ENCODE measurements at places on chromosomes 6 and 20.
A peak's percentile ranks its signal among the peaks of the same experiment; 100 is the strongest.

DNA sequence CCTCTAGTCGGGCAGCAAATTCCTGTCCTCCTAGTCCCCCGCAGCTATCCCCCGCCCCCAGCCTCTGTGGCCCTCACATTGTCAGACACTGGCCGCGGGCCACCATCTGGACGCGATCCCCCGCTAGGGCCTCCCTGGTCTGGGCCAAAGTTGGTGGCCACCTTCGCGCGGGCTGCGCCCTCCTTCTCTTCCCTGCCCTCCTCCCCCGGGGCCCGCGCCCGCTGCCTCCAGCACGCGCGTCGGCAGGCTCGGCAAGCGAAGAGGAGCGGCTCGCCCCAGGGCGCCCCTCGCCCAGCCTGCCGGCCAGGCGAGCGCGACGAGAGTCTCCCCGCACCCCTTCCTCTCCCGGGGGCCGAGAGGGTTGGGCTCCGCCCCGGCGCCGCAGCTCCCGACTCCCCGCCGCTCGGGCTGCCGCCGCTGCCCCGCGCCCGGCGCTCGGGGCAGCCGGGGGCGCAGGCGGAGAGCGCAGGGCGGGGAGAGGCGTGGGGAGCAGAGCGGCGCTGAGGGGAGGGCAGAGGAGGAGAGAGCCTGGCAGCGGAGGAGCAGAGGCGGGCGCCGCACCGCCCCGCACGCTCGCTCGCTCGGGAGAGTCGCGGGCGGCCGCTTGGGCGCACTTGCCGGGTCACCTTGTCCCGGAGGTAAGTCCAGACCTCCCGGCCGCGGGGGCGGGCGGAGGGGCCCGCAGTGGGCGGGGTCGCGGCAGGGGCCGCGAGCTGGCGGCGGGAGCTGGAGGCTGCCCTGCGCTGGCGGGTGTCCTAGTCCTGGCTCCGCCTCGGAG is at the start of gene SYNDIG1:
SYNDIG1 (plus strand) TSS at position 514 of the 778 bp plus-strand sequence. CDS start 73,469 bp downstream, outside the sequence.
- no peak for DNase-seq

DNA sequence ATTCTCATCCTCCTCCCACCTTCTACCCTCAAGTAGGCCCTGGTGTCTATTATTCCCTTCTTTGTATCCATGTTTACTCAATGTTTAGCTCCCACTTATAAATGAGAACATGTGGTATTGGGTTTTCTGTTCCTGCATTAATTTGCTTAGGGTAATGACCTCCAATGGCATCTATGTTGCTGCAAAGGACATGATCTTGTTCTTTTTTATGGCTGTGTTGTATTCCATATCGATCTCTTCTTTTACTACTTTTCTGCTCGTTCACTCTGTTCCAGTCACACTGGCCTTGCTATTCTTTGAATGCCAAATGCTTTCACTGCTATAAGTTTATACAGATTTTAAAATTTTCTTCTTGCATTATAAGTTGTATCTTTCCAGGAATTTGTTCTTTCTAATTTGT is 57.7 kb downstream of the RSPH3 start:
- DNase-seq, result no peak

GRCh38 chr6:69408886-69409285 is 387.9 kb downstream of the LMBRD1 start:
- DNase-seq, result no peak

GRCh38 chr20:30285677-30286076 is 971.8 kb upstream of the DEFB115 start:
- no peak for DNase-seq

DNA sequence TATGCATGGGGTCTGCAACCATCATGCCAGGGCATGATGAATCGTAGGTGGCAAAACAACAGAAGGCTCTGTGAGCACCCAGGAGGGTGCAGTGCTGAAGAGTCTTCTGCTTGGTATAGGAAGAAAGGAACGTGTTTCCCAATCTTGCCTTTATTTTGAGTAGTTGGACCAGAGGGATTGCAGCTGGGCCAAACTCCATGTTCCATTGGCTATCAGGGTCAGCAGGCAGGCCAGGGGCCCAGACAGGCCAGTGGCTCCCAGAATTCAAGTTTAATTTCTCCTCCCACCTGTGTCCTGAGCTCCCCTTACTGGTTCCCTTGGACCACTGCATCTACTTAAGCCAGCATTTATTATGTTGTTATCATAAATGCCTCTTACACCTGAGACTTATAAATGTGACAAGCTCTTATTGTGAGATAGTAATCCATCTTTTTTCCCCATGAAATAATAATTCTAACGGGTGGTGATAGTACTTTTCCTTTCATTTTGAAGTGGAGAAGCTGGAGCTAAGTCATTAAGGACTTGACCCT is 918 bp upstream of the TRIM38 start:
- DNase-seq, result no peak

DNA sequence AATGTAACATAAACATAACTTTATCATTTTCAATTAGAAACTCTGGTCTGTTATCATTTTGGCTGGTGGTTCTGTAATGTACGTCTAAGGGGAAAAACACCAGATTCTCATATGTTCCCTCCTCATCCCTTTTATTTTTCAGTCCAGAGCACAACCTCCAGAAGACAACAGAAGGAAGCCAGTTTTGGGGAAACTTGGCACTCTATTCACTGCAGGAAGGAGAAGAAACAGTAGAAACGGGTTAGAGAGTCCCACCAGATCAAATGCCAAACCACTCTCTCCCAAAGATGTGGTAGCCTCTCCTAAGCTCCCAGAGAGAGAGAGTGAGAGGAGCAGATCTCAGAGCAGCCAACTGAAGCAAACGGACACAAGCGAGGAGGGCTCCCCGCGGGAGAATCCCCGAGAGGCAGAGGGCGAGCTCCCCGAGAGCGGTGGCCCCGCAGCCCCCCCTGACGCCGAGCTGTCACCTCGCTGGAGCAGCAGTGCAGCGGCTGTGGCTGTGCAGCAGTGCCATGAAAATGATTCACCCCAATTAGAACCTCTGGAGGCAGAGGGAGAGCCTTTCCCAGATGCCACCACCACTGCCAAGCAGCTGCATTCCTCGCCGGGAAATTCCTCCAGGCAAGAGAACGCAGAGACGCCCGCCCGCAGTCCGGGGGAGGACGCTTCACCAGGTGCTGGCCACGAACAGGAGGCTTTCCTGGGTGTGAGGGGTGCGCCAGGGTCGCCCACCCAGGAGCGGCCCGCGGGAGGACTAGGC is 117.8 kb downstream of the RTN4IP1 start:
- peak; percentile 63 for DNase-seq

- no peak for DNase-seq
These were observed 503.7 kb downstream of the KIF16B start for GRCh38 chr20:16069389-16070010.

GRCh38 chr6:135904666-135905065 is 53.2 kb downstream of the PDE7B start:
- DNase-seq, result no peak

DNA sequence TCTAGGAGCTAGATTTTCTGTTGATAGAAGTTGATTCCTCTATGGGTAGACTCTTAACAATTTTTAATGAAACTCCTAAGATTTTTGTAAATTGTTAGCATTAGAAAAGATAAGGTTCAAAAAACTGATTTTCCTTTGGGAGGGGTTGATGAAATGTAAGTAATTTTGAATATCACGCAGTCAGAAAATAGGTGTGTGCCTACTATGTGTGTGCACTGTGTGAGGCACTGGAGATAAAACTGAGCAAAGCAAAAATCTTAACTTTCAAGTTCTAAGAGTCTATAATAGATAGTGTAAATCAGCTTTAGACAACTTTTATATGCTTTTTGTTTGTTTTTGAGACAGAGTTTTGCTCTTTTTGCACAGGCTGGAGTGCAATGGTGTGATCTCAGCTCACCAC is 53.3 kb downstream of the FAM217A start:
- DNase-seq, result no peak

- DNase-seq, result no peak
These were observed 507.3 kb upstream of the CITED2 start for GRCh38 chr6:139881728-139882211.

- DNase-seq, result no peak
These were observed 3.1 kb upstream of the TLDC2 start for GRCh38 chr20:36872852-36873251.

DNA sequence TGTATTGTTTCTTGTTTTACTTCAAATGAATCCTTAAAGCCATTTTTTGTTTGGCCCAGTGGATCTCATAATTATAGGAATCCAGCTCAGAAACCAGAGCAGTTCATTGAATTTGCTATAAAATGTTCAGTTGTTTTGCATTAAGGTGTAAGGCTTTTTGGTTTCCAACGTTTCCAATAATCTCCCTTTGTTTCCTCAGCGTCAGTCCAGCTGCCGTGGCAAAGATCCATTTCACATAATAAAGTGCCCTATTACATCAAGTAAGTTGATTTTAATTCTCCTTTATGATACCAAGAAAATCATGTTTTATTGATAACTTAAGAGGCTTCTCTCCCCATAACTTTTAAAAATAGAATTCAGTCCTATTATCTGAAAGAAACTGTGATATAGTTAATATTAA is 472.6 kb downstream of the UTRN start:
- DNase-seq, result no peak

GRCh38 chr6:123777563-123777962 is 26.1 kb upstream of the NKAIN2 start:
- DNase-seq, result no peak

- no peak for DNase-seq
These were observed 138.5 kb upstream of the BEND6 start for GRCh38 chr6:56816370-56816769.

All from CD8-positive, alpha-beta T cell (primary cell).